Stimulated activated CD4-positive, alpha-beta T cell treated with anti-CD3 and anti-CD28 coated beads, Interleukin-15, amount 100 ng/mL, for 1 hour (primary cell): ENCODE measurements at places on chromosomes 1 and 21.
A peak's percentile ranks its signal among the peaks of the same experiment; 100 is the strongest.

- no peak for DNase-seq
Observed at GRCh38 chr1:201933840-201934430, 12.4 kb downstream of the LMOD1 start.

GRCh38 chr1:154414606-154415005 lies 9.5 kb downstream of the IL6R start:
- DNase-seq = no peak

- DNase-seq = no peak
Observed at GRCh38 chr1:22174446-22175220, 31.7 kb upstream of the WNT4 start.

GRCh38 chr1:202291961-202292712 lies 49.6 kb downstream of the UBE2T start:
- no peak for DNase-seq

DNA sequence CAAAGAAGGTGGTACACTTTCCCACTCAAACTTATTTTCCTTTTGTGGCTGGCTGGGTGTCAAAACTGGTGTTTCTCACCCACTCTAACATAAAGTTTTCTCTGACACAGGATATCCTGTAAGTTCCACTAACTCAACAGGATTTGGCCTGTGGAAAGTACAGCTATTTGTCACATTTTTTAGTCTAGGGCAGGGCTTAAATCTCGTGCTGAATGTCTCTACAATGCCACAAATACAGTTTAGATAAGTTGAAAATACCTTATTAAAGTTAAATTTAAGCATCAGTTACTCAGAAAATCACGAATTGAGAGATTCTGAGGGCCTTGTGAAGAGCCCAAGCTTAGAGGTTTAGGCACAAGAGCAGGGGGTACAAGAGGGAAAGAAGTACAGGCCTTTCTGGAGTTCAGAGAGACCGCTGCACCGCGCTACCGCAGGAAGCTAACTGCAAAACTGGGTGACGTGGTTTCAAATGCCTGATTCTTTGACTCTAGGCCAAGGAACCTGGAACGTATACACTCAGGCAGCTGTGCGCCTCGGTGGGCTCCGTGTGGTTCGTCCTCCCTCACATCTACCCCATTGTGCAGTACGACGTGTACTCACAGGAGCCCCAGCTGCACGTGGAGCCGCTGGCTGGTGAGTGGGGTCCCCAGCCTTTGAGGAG lies 23.4 kb upstream of the PWP2 start:
- no peak for DNase-seq

GRCh38 chr1:238409932-238410331 lies 519.2 kb upstream of the ZP4 start:
- DNase-seq = no peak

DNA sequence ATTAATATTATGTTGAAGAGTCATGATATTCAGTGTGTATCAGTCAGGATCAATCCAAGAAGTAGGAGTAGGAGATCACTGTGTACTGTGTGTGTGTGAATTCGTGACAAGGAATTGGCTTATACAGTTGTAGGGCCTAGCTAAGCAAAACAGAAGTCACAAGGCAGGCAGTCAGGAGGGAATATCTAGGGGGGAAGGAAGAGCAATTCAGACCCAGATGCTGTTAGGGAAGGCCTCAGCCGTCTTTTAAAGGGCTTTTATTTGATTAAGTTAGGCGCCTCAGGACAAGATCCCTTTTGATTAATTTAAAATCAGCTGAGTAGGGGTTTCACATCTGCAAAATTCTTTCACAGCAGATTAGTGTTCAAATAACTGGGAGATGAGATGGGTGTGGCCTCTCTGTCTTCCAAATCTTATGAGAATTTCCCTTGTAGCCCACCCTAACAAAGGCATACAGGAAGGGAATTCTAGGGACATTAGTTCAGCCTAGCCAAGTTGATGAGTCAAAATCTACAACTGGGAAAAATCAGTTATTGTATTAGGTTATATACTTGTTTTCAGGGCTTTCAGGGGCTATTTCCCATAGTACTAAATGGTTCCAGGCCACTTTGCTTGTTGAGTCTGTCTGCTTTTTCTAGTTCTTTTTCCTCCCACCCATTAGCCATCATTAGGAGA lies 47.4 kb downstream of the ALG6 start:
- DNase-seq = no peak

DNA sequence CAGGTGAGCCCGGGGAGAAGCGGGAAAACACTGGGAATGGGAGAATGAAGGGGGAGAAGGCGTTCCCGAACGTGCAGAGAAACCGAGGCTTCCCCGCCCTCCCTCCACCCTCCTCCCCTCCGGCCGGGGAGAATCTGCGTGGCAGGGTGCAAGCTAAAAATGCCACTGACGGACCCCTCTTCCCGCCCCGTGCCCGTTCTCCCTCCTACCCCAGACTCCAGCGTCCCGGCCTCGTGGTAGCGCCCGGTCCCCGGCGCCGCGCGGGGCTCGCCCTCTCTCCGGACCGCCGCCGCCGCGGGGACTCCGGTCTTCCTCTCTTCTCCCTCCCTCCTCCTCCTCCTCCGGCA lies 81.6 kb upstream of the AK4 start:
- no peak for DNase-seq

DNA sequence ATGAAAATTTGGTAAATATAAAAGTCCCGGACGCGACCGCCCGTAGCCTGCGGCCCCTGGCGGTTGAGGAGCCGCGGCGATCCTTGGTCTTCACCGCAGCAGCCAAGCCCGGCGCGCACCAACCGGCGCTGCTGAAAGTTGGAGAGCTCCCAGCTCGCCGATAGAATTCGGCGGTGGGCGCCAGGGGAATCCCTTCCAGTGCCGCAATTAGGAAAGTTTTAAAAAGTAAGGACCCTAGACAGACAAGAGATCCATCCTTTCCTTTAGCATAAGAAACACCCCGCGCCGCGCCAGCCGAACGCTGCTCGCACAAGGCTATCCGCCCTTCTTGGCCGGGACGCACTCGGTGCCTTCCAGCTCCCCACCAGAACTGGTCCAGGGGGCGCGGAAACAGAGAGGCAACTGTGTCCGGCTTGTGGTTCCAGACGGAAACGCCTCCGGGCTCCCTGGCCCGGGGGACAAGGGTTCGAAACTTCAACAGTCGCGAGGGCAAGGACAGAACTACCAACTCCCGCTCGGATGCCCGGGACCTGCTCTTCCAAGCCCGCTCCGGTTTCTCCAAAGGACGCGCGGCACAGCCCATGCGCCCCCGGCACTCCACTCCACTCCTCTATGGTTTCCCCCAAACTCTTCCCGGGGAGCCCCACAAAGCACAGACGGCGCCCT lies 1.7 kb downstream of the FAM78B start:
- DNase-seq = no peak

DNA sequence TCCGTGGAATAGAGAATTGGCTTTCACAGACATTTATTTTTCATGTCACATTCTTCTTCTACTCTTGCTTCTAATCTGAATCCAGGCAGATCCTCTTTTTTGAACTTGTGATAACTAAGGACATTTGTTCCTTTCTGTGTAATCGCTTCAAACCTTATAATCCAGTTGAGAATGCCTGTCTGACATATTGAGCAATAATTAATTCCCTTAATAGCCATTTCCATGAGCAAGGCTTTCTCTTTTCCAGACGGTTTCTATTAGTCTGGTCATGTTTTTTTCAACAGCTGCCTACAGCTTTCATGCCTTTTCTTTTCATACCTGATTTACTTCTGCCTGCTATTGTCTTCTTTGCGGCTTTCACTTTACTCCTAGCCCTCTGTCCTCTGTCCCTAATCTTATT lies 163.4 kb downstream of the CYYR1 start:
- DNase-seq = no peak

DNA sequence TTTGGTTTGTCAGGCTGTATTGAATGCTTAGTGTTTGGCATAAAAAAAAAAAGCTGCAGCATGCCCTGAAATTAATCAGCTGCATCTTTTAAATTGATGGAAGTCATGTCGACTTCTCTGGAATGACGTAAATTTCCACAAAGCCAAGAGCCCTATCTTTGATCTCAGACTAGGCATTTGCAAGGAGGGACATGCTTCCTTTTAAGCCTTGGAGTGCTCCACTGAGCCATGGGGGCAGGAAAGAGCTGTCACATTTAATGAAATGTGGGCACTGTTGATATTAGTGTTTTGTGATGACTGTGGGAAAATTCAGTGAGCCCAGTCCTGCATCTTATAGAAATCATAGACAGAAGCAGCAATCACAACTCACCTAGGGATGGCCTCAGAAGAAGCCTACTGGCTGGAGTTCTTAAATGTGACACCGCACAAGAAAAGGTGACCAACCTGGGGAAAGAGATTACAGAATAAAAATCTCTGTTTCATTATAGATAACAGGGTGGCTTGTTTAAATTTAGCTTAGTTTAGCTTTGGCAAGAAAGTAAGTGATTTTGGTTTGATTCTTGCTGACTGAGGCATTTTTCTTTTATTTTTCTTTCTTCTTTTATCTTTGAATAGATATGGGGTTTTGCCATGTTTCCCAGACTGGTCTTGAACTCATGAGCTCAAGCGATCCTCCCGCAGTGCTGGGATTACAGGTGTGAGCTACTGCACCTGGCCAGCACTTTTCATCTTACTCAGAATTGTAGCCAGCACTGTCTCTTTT lies 188.2 kb downstream of the HHAT start:
- no peak for DNase-seq

DNA sequence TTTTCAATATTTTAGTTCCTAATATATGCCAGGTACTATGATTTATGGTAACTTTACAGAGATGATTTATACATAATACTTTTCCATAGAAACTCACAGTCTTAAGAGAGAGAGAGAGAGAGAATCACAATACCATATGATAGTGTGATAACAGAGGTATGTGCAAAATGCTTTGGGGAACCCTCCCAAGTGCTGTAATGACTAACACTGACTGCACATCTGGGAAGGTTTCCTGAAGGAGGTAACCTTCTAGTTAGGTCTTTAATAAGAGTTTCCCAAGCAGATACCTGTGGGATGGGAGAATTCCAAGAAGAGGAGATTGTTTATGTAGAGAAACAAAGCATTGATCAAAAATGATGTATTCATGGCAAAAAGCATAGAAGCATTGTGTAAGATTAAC lies 34.6 kb upstream of the PIGC start:
- no peak for DNase-seq

DNA sequence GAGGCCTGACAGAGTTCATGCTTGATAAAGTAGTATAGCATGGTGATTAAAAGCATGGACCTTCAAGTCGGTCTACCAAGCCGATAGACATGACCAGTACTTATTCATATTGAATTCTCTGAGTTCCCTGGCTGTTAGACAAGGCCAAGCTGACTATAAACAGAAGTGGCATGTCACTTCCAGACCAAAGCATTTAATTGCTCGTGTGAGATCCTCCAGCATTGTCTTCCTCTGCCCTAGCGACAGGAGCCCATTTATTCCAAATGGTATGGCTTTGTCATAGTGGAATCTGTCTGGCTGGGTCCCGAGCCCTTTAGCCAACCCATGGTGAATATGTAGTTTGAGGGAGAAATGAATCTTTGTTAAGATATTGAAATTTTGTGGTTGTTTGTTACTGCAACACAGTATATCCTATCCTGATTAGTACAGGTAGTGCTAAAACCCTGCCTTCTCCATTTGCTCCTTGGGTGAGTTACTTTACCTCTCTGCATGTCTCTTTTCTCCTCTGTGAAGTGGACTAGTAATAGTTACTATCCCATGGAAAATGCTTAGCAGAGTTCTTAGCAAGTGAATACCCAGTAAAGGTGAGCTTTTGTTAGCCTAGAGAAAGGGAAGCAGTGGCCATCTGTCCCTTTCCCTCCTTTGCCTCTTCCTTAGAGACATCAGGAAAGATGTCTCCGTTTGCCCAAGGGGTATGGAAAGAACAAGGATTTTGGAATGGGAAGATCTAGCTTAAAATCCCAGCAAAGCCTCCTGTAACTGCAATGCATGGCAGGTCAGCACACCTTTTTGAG lies 77.6 kb upstream of the CD1D start:
- no peak for DNase-seq

DNA sequence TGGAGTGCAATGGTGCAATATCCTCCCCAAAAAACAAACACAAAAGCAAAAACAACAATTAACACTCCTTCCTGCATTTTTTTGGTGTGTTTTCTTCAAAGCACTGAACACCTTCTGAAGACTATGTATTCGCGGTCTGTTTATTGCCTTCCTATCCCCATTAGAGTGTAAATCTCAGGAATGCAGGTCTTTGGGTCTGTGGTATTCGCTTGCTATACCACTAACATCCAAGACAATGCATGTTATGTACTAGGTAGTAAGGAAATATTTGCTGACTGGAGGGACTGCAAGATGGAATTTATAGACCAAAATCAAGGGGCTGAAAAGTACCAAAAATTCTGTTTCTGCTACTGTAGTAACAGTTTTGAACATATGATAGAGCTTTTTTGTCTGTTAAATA lies 299.4 kb downstream of the RYR2 start:
- no peak for DNase-seq

DNA sequence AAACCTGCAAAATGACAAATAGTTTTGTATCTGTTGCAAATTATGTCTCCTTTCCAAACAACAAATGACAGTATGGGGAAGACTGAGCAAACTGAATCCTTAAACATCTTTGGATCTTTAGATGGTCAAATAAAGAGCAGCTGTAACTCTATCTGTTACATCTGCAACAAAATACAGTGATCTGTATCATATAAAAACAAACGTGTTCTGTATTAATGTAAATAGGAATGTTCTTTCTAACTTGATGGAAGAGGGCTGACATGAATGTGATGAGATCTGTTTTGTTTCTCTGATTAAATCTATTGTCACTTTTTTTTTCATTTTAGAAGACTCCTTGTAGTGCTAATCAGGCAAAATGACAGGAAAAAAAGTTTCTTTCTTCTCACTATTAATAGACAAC lies 159.5 kb downstream of the GPATCH2 start:
- no peak for DNase-seq

DNA sequence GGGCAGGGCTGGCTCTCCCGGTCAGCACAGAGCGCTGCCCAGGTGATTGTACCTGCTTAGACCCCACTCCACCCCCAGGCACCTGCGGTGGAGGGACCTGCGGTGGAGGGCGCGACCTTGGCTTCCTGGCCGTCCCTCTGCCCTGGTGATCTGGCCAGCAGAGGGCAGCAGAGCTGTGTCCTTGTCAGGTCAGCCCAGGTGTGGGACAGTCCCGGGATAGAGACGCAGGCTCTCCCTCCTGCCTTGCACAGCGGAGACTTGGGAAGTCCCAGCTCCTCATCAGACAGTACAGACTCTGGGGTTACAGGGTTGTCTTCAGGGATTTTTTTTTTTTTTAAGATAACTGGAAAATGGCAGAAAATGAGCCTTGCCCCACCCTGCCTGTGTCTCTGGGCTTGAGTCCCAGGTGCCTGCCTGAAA lies 10.0 kb downstream of the SLX9 start:
- DNase-seq = peak; percentile 69
